ENCODE measurements at places on chromosomes 7 and 10.

DNA sequence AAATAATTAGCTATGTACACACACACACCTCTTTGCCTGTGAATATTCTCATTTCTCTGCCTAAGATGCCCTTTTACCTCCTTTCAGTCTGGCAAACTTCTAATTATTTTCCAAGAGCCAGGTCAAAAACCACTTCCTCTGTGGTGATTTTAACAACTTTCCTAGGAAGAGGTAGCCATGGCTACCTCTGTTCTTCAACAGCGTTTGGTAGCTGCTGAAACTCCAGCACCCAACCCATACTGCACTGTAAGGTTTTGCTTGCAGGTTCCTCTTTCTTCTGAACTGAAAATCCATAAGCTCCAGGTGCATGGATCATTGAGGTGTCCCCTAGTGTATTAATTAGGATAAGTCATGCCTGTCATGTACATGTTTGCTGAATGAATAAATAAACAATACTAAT is 25.6 kb downstream of the NRCAM start:
- DNase-seq, result no peak

DNA sequence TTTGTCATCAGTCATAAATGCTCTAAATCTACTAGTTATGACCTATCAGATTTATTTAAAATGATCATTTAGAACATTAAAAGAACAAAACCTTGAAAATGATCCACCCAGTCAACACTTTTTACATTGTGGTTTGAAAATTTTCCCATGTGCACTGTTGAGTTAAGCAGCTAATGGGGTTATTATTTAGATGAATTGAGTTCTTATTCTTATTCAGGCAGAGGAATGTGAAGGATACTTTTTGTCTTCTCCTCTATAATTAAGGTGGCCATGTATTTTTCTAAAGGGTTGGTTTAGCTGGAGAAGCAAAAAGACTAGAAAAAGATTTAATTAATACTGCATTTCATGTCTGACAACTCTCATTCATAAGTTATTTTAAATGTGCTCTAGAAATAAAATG is 74.9 kb upstream of the FEZF1 start:
- no peak for DNase-seq

DNA sequence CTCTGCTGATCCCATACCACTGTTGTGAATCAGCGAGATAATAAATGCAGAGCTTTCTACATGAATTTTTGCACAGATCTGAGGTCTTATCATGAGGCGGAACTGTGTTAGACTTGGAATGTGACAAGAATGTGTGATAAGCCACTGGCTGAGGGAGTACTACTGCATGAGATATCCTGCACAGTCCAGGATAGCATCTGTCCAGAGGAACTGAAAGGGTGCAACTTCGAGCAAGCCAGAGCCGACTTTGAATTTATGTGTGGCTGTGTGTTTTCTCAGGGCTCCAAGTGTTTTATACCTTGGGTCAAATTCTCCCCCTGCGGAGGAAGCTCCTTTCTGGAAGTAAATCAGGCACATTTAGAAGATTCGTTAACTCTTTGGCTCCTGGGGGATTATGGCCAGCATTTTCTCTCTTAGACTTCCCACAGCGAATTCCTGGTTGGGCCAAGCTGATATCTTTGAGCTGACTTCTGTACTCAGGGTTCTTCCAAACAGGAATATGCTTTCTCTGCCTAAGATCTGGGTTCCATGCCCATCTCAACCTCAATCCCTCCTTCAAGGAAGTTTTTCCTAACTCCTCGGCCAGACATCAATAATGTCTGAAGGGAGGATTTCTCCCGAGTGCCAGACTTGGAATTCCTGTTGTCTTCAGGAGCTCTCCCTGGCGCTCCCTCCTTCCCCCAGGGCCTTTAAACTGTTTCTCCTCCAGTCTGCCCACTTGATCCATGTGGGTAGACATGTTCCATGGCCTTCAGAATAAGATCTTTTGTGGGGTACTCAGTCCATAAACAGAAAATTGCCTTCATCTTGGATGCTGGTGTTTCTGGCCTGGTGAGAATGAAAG is 2.5 kb upstream of the MEST start:
- DNase-seq, result no peak

GRCh38 chr7:106169821-106170610 is 57.9 kb upstream of the SYPL1 start:
- DNase-seq, result no peak

- DNase-seq, result no peak
Observed at GRCh38 chr7:125605241-125605640, 675.6 kb upstream of the POT1 start.

DNA sequence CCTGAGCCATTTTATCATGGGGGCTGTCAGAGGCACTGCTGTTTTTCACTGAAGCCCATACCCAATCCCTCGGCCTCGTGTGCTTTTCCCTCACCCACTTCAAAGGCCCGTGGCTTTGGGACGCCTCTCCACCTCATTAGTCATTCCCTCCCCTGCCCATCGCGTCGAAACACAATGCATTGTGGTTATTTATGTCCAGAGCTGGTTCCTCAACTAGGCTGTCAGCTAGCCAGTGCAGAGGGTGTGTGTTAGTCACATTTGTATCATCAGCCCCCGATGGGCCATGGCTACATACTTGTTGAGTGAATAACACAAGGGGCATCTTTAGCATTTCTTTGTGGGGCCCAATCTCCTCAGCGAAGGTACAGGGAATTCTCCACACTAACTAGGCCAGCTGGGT is 3.8 kb upstream of the CRCP start:
- DNase-seq, result no peak

GRCh38 chr7:17206349-17206905 is 92.0 kb upstream of the AHR start:
- DNase-seq, result no peak

DNA sequence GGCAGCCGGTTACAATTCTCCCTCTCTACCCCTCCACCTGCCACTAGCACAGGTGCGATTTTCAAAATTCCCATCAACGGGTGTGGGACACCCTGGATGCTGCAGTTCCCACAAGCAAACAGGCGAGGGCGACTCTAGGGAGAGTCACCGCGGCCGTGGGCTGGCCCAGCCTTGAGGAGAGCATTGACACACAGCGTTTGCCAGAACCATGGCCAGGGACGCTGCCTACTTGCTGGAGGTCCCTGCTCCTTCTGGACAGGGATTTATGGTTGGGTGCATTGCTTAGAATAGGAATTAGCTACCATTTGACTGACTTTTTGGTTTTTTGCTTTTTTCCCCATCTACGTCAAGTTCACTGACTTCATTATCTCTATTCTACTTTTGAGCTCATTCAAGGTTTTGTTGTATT is 19.0 kb upstream of the CLDN4 start:
- peak; percentile 16 for DNase-seq

DNA sequence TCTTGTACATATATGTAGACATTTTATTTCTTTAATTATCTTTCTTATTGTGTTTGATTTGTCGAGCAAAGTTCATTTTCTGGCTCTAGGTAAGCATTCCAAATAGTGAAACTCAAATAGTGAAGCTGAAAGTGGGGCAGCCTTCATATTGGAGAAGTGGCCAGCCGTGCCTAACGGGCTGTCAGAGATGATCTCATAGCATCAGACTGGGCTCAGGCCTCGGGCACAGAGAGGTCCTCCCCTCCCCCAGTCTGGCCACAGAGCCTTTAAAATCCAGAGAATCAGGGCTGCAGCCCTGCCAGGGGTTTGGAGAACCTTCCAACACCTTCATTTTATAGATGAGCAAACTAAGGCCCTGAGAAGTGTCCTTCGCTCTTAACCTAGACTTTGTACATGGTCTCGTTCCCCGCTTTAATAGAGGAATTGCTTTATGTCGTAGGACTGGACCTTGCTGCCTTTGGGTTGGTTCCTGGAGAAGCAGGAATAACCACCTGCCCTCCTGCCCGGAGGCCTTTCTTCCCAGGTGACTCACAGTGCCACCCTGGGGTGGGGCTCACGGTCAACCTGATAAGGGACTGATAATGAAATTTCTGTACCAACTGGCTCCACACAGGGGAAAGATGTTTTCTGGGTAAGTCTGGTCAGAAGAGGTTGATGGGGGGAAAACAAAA is 7.3 kb downstream of the TSPAN15 start:
- no peak for DNase-seq

GRCh38 chr10:96695366-96695765 is 24.9 kb downstream of the PIK3AP1 start:
- no peak for DNase-seq

- DNase-seq, result no peak
Observed at GRCh38 chr10:7407368-7408290, 3.2 kb downstream of the SFMBT2 start.

DNA sequence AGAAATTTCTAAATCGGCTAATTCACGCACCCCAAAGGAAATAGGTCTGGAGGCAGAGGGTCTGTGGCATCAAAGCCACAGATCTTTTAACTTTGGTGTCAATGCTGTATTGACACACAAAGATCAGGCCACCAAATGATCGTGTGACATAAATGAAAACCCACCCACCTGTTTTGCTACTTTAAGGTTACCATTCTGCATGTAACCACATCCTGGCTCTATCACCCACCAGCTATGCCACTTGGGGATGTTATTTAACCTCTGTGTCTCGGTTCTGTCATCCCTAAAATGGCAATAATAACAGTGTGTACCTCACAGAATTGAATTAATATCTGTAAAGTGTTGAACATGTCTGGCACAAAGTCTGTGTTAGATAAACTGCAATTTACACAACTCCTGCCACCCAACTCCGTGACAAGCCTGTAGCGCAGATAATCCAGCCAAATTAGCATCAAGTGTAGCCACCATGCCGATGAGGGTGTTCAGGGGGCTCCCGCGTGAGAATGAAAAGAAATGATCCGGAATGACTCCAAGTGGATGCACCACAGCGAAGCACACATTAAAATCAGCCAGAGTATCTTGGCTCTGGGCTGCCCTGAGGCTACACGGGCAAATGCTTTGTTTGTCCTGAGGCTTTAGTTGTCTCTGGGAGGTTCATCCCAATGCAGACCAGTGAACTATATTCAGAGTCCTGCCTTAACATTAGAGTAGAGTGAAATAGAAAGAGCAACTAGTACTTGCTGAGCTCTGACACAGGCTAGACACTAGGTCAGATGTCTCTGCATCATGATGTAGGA is 158.4 kb upstream of the NEBL start:
- DNase-seq, result no peak
